ENCODE measurements at places on chromosomes 5 and 9.
A peak's percentile ranks its signal among the peaks of the same experiment; 100 is the strongest.

GRCh38 chr9:86511614-86512360, 157.6 kb upstream of the TUT7 start:
- DNase-seq, result no peak

- no peak for DNase-seq
Measured at GRCh38 chr9:89983411-89983810, 378.6 kb downstream of the GADD45G start.

- peak; percentile 35 for DNase-seq
Measured at GRCh38 chr5:158553195-158553961, 546.3 kb downstream of the EBF1 start.

GRCh38 chr5:172343741-172344140, 60.2 kb upstream of the UBTD2 start:
- DNase-seq, result no peak

GRCh38 chr9:85067792-85068191, 398.3 kb downstream of the NTRK2 start:
- no peak for DNase-seq

Measured in heart left ventricle (tissue), 16 donors.